ENCODE measurements at places on chromosomes 13 and 19. TPM values are rescaled to one million over a fixed set of nuclear protein-coding genes. Genes with fewer than 3 reads are reported as not detected.

The PTH2 gene
- 0.28 TPM for polyA plus RNA-seq

The GPC5 gene
- 0.34 TPM for polyA plus RNA-seq

The FPR2 gene
- polyA plus RNA-seq, result 0.28 TPM

The ACP5 gene
- polyA plus RNA-seq, result 4.9 TPM

The SULT2A1 gene
- polyA plus RNA-seq, result 0.15 TPM

All from muscle of leg (tissue), 16 donors.